ENCODE measurements at places on chromosomes 7 and 10.

- no peak for DNase-seq
These were observed 345.3 kb downstream of the TNS3 start for GRCh38 chr7:47236480-47237129.

GRCh38 chr10:62640411-62640810 is 164.1 kb upstream of the ADO start:
- peak; percentile 61 for DNase-seq

DNA sequence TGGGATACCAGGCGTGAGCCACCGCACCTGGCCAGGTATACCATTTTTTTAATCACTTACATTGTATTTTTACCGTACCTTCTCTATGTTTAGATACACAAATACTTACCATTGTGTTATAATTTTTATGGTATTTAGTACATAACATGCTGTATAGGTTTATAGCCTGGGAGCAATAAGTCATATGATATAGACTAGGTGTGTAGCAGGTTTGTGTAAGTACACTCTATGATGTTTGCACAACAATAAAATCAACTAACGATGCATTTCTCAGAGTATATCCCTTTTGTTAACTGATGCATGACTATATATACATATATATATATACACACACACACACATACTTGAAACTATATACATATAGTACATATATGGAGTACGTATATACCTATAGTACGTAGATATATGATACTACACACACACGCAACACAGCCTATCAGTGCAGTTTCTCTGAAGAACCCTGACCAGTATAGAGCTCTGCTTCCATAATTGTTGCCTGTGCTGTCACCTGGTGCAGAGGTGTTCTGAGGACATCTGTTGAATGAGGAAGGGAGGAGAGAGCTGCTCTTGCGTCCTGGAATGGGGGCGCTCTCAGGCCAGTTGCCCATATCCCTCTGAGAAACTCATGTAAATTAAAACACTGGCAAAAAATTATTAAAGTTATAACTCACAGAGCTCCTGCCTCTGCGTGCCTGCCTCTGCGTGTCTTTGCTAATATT is 315.3 kb downstream of the FGFR2 start:
- DNase-seq: no peak

GRCh38 chr10:63657761-63658160 is 136.6 kb downstream of the REEP3 start:
- no peak for DNase-seq

- DNase-seq: no peak
These were observed 90.6 kb upstream of the SKAP2 start for GRCh38 chr7:26954951-26955350.

GRCh38 chr7:35875292-35875691 is 74.4 kb downstream of the SEPTIN7 start:
- no peak for DNase-seq

DNA sequence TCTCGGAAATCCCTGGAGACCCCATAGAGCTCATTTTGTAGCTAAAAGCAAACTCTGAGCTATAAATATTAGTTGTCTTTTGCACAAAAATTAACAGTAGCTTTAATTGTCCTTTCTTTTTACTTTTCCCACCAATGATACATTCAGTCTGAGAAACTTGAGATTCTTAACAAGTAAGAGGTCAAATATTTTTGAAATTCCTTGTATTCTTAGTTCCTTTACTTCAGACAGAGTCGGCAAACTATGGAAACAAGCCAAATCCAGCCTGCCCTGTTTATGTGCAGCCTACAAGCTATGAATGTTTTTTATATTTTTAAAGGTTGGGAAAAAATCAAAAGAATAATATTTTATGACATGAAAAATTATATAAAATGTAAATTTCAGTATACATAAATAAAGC is 146.6 kb downstream of the CTNNA3 start:
- no peak for DNase-seq

- DNase-seq: no peak
These were observed 32.5 kb downstream of the MTERF1 start for GRCh38 chr7:91847876-91848588.

GRCh38 chr7:47408675-47409074 is 173.2 kb downstream of the TNS3 start:
- no peak for DNase-seq

- DNase-seq: no peak
These were observed 191.0 kb downstream of the ZEB1 start for GRCh38 chr10:31509989-31510388.

- no peak for DNase-seq
These were observed 86.4 kb upstream of the TRIL start for GRCh38 chr7:29044554-29044953.

DNA sequence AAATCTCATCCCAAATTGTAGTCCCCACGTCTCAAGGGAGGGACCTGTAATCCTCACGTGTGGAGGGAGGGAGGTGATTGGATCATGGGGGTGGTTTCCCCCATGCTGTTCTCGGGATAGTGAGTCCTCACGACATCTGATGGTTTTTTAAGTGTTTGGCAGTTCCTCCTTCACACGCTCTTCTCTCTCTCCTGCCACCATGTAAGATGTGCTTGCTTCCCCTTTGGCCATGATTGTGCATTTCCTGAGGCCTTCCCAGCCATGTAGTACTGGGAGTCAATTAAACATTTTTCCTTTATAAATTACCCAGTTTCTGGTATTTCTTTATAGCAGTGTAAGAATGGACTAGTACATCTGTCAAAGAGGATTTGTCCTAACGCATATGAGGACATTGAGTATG is 59.5 kb downstream of the RGS10 start:
- DNase-seq: no peak

DNA sequence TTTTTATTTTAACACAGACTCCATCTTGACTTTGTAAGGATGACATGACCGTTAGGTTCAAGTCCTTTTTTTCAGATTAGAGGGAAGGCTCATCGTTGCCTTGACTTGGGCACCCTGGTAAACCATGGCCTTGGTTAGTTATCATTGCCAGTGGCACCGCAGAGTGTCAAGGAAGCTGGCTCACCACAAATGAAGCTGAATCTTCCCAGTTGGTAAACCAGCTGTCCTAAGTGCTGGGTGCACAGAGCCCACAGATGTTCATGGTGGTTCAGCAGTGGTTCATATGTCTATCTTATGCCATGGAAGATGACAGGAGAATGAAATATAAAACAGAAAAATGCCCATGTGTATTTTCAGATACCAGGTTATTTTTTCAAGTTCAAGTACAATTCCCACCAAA is 273.6 kb downstream of the PLXDC2 start:
- no peak for DNase-seq

GRCh38 chr10:122304054-122304579 is 33.0 kb downstream of the BTBD16 start:
- DNase-seq: no peak

- no peak for DNase-seq
These were observed 141.8 kb downstream of the CTTNBP2 start for GRCh38 chr7:117731455-117731854.

GRCh38 chr10:100327718-100328009 is 2.4 kb downstream of the PKD2L1 start:
- DNase-seq: no peak

- DNase-seq: no peak
These were observed 129.4 kb upstream of the ZNF746 start for GRCh38 chr7:149626972-149627371.

DNA sequence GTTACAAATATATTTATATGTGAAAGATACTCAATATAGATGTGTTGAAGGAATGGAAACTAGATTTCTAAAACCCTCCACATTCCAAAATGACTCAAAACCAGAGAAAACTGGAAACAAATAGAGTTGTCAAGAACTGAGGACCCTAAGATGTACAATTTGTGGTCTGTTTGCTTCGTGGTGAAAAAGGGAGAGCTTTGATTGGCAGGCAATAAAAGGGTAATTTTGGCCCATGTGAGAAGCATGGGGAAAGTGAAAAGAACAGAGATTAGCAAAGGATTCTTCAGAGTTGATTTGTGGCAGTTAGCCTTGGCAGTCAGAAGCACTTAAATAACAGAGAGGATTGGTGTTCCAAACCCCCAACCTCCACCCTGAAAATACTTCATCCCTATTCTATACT is 37.1 kb upstream of the DKK1 start:
- no peak for DNase-seq

- DNase-seq: peak; percentile 79
These were observed 23.6 kb upstream of the SEMA3C start for GRCh38 chr7:80942261-80943041.

- no peak for DNase-seq
These were observed 72.3 kb upstream of the LEP start for GRCh38 chr7:128168667-128169210.

DNA sequence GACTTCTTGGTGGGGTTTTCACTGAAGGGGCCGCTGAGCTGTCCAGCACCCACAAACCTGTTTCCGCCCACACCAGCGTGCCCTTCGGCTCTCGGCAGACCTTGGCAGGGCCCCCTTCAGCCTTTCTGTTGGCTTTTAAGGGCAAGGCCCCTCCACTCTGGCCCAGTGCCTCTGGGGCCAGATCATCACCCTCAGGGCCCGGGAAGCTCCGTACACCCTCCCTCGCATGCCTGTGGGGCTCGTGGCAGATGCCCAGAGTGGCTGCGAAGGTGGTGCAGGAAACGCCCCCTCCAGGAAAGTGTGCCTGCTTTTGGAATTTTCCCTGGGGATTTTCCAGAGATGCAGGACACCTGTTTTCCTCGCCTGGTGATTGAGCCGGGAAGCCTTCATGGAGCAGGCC is 7.0 kb downstream of the LHPP start:
- DNase-seq: no peak

GRCh38 chr10:69817078-69817581 is 15.4 kb downstream of the COL13A1 start:
- no peak for DNase-seq

DNA sequence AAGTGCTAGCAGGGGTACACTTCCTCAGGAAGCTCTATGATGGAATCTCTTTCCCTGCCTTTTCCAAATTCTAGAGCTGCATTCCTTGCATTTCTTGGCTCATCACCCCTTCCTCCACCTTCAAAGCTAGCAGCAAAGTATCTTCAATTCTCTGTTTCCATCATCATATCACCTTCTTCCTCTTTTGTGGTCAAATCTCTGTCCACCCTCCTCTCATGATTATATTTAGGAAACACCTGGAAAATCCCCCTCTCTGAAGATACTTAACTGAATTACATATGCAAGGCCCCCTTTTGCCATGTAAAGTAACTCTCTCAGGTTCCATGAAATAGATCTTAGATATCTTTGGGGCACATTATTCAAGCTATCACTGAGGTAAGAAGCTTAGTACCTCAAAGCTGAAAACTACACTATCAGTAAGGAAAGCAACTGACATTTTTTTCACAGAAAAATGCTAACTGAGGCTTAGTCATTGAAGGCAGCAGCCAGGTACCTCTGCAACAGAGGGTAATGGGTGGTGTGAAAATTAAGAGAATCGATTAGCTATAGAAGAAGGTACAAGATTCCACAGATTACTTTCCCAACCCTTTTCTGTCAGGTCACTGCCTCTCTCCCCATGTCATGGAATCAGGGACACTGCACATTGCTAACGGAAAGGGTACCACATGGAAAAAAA is 197.3 kb downstream of the MACC1 start:
- DNase-seq: no peak

- no peak for DNase-seq
These were observed 317.1 kb upstream of the SEMA3C start for GRCh38 chr7:81235997-81236396.

DNA sequence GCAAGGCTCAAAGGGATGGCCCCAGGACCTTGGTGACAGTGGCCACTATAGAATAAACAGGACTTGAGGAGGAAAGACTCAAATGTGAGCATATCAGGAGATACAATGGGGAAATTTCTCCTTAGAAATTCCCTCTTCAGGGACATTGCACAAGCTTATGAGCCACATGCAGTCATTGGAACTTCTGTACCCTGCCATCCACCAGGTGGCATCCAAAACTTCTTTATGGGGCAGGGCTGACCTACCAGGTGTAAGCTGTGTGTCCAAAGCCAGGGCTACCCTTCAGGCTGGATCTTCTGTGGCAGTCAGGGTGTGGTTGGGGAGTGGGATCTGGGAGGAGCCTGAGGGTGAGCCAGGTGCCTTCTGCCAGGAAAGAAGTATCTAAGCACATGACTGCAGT is 36.6 kb upstream of the LRRC18 start:
- DNase-seq: no peak

GRCh38 chr7:151453326-151453791 is 13.4 kb upstream of the CRYGN start:
- no peak for DNase-seq

DNA sequence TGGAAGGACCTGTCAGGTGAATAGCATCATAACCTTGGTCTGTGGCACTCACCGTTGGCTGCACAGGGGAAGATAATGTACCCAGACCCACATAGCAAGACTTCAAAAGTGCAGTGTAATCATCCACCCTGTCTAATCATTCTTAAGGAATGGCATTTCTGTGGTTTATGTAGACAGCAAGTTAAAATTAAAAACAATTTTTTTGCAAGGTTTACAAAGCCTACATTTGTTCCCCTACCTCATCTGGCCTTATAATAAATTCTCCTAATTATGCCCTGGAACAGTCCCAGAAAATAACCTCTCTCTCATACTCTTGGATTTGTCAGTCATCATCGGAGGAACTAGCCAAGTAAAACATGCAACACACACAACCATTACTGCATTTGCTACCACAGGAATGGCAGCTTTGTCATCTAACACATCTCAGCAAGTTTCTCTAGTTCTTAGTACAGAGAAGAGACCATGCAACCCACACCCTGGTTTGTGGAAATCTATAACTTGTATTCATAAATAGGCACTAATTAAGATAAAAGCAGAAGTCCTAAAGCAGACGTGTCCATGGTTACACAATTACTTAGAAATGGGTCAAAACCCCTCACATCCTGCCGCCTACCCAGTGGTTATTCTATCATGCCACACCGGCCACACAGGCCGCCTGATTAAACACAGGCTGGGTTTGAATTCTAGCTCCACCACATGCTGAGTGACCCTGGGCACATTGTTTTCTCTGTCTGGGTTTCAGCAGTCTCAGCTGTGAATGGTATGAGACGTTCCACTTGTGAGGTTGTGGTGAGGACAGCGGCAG is 19.1 kb downstream of the ABLIM1 start:
- no peak for DNase-seq

DNA sequence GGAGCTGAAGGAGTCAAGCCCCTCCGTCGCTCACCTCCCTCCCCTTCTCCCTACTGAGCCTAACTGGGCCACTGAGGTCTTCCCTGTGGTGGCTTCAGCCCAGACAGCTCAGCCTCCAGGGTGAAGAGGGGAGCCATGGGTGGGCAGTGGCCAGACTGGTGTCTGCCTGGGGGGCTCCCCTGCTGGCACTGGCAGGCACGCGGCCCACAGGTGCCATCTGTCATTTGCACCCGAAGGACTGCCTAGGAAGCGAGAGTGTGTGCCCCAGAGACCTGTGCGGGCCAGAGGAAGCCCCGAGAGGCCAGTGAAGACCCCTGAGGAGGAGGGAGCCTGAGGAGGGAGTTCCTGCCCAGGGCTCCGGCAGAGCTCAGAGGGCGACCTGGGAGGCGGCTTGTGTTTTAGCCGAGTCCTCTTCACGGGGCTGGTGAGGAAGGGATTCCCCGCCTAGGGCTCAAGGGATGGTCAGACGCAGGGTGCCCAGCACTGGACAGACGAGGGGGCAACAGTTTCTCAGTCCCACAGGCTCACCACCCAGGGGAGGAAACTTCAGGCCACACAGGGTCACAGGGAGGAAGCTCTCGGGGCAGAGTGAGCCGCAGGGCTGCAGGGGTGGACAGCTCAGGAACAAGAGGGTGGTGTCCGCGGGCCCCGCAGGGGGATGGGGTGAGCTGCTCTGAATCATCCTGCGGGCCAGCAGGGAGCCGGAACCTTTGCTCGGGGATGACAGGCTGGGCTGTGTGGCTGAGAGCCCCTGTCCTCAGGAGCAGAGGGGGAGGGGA is 76.2 kb upstream of the PPP2R2D start:
- DNase-seq: peak; percentile 11

- no peak for DNase-seq
These were observed 5.7 kb downstream of the FAM53B start for GRCh38 chr10:124738441-124738840.

Measured in MG63 (cell line).